AG04450 (cell line): ENCODE measurements at places on chromosomes 6 and 20. TPM values are rescaled to one million over a fixed set of nuclear protein-coding genes. Genes with fewer than 3 reads are reported as not detected.
A peak's percentile ranks its signal among the peaks of the same experiment; 100 is the strongest.

The TRAPPC3L gene
- polyA plus RNA-seq, result 0.19 TPM in 1 of 2 replicates, not detected in the other

The TRIM40 gene
- polyA plus RNA-seq, result not detected in 2 replicates

The MOG gene
- not detected in 2 replicates for polyA plus RNA-seq

The ECT2L gene
- 0.01 TPM in 1 of 2 replicates, not detected in the other for polyA plus RNA-seq

The GFRA4 gene
- not detected in 2 replicates for polyA plus RNA-seq

The ZC3H12D gene
- polyA plus RNA-seq, result 0.01 and 0.02 TPM in 2 replicates

GRCh38 chr6:1960486-1961142 lies 284.8 kb downstream of the GMDS start:
- no peak for DNase-seq

GRCh38 chr6:24340998-24341938 lies 16.6 kb downstream of the DCDC2 start:
- DNase-seq, result no peak

DNA sequence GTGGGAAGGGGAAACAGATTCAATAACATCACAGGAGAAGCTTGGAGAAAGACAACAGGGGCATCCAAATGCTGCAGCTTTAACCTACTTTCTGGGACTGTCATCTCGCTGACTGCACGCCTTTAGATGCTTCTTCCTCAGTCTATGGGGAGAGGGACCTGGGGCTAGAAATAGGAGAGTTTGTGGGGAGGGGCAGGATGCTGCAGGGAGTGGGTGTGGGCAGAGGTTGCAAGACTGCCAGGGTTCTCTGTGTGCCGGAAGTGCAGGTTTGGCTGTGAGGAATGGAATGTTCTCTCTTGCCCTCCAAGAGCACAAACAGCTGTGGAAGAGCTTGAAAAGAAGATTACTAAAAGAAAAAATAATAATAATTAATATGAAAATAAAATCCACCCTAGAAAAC lies 93.2 kb downstream of the FOXO3 start:
- DNase-seq, result no peak

DNA sequence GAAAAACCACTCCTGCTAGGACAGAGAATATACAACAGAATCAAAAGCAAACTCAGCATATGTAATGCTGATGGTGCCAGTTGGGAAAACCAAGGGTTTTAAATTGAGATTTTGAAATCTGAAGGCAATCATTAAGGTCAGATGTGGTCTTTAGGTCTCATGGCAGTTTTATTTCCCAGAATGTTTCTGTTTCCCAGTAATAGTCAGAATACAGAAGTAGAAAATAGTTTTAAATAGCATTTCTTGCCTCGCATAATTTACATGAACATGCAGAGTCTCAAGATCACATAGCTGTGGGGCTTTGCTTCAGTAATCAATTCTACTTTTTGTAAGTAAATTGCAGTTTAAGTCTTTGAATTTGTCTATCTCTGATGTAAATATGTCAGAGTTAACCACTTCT lies 58.1 kb downstream of the RNF144B start:
- DNase-seq, result no peak

DNA sequence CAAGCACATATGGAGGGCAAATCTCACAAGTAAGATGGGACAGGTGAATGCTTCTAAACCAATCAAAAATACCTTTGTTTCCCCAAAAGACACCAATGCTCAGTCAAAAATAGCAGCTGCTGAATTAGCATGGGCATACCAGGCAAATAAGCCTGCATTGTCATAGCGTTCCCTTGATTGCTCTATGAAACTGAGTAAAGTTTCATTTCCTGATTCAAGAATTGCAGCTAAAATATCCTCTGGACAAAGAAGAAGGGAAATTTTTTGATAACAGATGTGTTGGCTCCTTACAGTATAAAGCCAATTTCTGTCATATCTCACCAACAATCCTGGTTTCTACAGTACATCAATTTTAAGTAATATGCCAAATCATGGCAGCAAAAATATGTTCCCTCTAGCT lies 3.3 kb upstream of the TMEM14A start:
- no peak for DNase-seq

GRCh38 chr6:38150021-38150420 lies 330.5 kb downstream of the ZFAND3 start:
- no peak for DNase-seq

GRCh38 chr20:62814060-62814708 lies 2.7 kb upstream of the COL9A3 start:
- no peak for DNase-seq

- no peak for DNase-seq
Measured at GRCh38 chr20:29408034-29408695, 1849.3 kb upstream of the DEFB115 start.

- DNase-seq, result no peak
Measured at GRCh38 chr20:3510110-3510509, 39.3 kb downstream of the ATRN start.

DNA sequence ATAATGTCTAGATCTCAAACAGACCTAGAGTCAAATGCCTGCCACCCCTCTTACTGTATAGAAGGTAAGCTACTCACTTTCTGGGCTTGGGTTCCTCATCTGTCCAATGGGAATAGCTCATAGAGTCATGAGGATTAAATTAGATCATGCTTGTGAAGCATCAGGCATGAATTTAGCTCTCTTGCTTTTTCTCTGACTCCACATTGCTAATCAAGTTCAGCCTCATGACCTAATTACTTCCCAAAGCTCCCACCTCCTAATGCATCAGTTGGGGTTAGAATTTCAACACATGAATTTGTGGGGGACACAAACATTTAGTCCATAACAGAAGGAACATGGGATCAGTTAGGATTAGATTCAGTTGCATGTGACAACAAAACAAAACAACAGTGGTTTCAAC lies 4.6 kb upstream of the DDX27 start:
- no peak for DNase-seq

DNA sequence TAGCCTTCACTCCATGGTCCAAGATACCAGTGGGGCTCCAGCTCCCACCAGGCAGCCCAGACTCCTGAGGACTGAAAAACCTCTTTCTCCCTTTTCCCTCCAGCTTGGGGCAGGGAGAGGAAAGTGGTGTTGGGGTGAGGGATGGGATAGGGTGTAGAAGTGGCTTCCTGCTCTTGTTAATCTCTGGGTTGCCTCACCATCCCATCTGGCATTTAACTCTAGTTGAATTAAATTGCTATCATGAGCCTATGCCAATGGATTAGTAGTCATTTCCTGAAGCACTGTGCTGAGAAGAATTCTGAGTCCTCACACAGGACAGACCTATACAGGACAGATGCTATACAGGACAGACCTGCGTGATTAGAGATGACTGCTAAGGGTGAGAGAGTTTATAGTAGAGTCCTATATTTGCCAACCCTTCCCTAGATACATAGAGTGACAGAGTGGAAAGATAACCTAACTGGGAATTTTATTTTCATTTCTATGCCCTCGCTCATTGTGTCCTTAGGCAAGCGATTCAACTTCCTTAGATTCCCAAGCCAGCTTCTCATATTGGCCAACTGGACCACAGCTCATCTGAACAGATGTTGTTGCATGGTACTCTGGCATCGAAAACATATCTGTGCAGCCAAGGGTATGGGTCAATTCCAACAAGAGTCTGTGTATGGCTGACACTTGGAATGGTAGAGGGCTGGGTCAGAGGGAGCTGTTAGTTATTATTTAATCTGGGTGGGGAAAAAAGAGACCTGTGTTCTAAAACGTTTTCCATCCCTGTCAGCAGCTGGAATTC lies 42.8 kb downstream of the MCHR2 start:
- DNase-seq, result no peak

DNA sequence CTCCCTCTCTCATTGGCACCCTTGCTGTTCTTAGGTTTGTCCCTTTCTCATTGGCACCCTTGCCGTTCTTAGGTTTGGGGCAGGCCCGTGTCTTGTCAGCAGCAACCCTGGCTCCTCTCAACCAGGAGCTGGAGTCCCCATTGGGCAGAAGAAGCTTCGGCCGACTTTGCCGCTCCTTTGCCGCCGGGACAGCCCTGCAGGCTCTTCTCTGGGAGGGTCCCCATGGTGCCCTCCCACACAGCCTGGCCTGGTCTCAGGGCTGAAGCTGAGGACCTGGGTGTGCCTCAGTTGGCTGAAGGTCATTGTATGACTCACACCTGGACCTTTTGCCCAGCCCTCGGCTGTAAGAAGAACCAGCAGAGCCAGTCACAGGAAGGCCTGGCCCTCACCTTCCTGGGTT lies 59.6 kb downstream of the PPP1R14C start:
- no peak for DNase-seq

- no peak for DNase-seq
Measured at GRCh38 chr6:15966000-15966520, 162.8 kb upstream of the MYLIP start.

DNA sequence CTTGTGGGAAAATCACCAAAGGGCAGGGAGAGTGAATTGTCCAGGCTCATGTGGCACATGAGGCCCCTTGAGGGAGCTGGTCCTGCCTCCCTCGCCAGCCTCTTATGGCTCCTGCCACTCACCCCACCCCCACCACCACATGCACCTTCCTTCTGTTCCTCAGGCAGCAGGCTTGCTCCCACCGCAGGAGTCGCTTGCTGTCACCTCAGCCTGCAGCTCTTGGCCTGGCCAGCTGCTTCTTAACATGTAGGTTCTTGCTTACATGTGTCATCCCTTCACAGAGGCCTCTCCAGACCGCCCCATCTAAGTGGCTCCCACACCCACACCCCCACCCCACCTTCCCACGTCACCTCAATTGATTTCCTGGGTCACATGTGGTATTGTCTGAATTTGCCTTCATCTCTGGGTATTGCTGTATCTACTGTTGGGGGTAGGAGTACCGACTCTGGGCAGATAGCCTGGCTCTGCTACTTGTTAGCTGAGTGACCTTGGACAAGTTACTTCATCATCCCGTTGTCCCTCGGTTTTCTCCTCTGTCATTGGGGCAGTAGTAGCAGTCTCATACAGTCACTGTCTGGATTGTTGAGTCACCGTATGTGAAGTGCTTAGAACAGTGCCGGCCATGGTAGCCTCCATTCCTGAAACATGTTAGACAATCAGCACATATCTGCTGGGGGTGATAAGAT lies 41.7 kb downstream of the SLC9A8 start:
- DNase-seq, result no peak

DNA sequence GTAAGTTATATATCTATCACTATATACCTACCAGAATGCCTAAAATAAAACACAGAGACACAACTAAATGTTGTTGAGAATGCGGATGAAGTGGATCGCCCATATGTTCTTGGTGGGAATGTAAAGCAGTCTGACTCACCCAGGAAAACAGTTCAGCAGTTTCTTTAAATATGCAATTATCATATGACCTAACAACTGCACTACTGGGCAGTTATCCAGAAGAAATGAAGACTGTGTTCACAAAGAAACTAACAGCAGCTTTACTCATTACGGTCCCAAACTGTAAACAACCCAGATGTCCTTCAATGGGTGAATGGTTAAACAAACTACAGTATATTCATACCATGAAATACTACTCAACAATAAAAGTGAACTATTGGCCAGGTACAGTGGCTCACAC lies 14.3 kb upstream of the ZC3H12D start:
- peak; percentile 93 for DNase-seq

- no peak for DNase-seq
Measured at GRCh38 chr20:18225632-18226031, 62.7 kb upstream of the ZNF133 start.

GRCh38 chr6:125904871-125905270 lies 51.7 kb upstream of the HINT3 start:
- DNase-seq, result no peak

GRCh38 chr6:32096394-32097258 lies 12.5 kb downstream of the TNXB start:
- no peak for DNase-seq

DNA sequence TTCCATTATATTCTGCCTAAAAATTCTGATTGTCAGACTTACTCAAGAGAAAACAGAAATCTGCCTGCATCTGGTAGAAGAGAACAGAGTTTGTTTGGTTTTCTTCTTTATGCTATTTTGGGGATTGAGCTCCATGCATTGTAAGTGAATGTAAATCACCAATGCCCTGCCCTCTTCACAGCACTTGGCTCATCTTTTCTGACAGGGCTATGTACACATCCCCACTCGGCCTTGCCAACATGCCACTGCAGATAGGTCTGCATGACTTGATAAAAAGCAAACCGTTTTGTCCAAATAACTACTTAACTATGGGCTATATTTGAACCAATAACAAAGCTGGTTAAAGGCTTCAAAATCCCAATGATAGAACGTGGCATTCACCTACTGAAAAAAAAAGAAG lies 117.7 kb downstream of the IBTK start:
- DNase-seq, result no peak

GRCh38 chr6:151723152-151723551 lies 84.3 kb upstream of the ESR1 start:
- DNase-seq, result no peak

DNA sequence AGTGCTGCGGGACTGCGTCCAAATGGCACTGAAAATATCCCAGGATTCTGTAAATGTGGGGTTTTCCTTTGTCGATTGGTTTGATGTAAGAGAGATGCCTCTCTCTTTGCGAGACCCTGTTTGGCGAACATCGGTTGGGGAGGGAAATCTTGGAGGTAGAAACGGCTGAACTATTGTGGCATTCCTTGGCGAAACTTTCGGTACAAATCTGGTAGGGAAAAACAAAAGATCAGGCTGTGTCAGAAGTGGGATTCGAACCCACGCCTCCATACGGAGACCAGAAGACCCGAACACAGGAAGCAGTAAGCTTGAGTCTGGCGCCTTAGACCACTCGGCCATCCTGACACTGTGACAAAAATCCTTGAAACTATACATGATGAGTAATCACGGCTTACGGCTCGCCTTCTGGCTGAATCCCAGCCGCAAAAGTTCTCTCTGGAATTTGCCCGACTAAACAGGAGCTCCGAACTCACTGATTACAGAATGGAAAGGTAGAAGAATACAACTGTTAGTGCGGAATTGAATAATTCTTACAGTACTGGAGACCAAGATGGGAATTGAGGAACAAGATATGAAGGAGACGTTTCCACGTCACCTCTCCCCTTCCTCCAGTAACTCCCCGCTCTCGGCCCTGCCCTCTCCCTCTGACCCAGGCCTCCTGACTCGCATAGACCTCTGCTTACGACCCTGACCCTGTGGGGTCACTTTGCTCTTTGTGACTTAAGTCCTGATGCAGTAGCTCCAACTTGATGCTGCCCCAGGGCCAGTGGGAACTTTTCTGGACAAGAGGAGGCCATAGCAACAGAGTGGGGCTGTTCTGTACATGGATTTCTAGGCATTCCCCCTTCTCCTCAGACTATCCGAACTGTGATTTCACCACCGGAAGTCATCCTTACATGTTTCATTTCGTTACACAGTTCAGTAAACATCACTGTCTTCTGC lies 132.8 kb upstream of the ZNF184 start:
- DNase-seq, result no peak

DNA sequence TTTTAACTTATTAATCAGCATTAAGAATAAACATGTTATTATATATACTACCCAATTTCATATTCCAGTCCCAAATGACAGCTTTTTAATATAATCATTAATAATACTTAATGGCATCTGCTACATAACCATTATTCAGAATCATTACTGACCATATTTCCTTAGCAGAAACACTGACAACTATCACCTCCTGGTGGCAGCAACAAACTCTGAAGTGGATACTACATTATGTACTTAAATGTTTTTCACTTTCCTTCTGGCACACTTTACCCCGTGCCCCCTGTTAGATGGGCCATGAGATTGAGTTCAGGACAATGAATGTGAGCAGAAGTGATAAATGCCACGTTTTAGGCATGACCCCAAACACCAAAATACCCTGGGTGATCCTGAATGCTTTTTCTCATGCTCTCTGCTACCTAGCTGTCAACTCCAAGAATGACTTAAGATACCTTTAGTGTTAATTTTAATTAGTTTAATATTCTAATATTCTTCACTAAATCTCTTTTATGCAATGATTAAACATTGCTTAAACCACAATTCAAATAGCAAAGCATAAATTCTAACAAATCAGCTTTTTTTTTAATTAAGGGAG lies 77.1 kb downstream of the LMBRD1 start:
- DNase-seq, result no peak
